Stimulated activated CD8-positive, alpha-beta memory T cell treated with anti-CD3 and anti-CD28 coated beads, Interleukin-7, amount 100 ng/mL, for 1 hour (primary cell): ENCODE measurements at places on chromosomes 11 and 22.

DNA sequence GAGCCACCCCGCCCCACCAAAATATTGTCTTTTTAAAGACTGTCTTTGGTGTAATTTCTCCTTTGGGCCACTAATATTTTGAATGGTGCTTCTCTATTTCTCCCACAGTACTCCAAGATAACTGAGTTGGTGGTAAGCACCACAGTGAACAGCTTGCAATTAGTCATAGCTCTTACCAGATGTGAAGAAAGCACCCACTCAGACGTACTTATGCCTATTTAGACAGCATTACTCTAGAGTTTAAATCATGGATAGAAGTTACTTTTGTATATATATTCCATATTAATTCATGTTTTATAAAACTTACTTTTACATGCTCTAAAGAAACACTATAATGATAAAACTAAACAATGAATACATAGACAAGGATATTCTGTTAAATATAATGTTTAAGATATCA is 12.7 kb downstream of the ANO3 start:
- no peak for DNase-seq

DNA sequence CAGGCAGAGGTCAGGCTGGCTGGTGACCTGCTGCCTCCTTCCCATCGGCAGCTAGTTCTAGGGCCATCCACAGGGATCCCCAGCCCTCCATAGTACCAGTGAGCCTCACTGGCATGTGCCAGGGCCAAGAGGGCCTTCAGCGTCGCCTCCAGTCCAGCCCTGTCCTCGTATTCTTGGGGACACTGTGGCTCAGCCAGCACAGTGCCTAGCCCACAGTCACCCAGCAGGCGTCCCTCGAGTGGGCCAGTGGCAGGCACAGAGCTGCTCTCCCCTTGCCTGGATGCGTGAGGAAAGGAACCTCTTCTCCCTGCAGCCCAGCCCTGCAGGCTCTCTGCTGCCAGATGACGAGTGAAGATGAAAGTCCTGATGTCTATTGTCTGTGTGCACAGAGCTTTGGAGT is 10.6 kb upstream of the SH3BP1 start:
- DNase-seq: no peak

- DNase-seq: no peak
Measured at GRCh38 chr11:18013790-18014507, 1.1 kb upstream of the SERGEF start.

GRCh38 chr22:49693416-49693815 is 134.3 kb downstream of the BRD1 start:
- no peak for DNase-seq
